ENCODE measurements at places on chromosomes 4 and X. TPM values are rescaled to one million over a fixed set of nuclear protein-coding genes. Genes with fewer than 3 reads are reported as not detected.
A peak's percentile ranks its signal among the peaks of the same experiment; 100 is the strongest.

DNA sequence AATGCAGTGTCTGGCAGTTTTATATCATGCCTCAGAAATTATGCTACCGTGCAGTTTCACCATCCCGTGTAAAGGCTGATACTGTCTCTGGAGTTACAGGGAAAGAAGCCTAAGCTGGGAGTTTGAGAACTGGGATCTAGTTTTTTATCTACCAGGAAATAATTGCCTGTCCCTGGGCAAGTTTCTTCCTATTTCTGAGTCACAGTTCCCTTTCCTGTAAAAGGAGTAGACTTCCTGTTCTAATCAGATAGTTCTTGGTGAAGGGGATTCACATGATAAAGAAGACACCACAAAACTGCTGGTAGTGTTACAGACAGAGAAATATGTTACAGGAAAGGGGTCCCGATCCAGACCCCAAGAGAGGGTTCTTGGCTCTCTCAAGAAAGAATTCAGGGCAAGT is 17.1 kb downstream of the HERC3 start:
- peak; percentile 68 for DNase-seq

Gene TMEM35A
- 0.07 TPM for polyA plus RNA-seq

- DNase-seq = no peak
These were observed 29.3 kb upstream of the ANXA10 start for GRCh38 chr4:168063031-168063430.

Gene SSX2
- polyA plus RNA-seq = not detected

Gene SMIM10L2A
- 0.03 TPM for polyA plus RNA-seq

Gene GPRASP2
- 2.9 TPM for polyA plus RNA-seq

DNA sequence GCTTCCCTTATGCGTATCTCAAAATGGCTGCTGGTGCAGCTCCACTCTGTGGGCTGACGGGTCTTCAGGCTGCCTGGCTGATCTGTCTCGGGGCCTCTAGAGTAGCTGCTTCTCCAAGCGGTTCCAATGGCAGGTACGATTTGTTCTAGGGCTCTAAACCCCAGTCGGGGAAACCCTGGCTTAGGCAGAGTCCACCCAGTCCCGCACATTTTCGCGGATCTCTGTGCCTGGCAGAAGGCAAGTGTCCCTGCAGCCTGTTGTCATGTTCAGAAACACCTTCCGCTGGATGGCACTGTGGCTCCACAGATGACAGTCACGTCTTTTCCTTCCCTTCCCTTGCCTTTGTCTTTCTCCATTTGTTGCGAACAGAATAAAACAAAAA is 54.4 kb downstream of the NBDY start:
- DNase-seq = no peak

- no peak for DNase-seq
These were observed 104.0 kb downstream of the NEUROG2 start for GRCh38 chr4:112411781-112412550.

- no peak for DNase-seq
These were observed 516.6 kb downstream of the PCDH18 start for GRCh38 chr4:137015426-137016409.

Gene GPRASP3
- polyA plus RNA-seq = 1.3 TPM

- DNase-seq = no peak
These were observed 96.9 kb upstream of the CASK start for GRCh38 chrX:42020225-42020624.

Gene SPARCL1
- not detected for polyA plus RNA-seq

GRCh38 chrX:121179972-121180371 is 132.6 kb downstream of the GLUD2 start:
- no peak for DNase-seq

GRCh38 chrX:120286733-120287512 is 24.3 kb downstream of the TMEM255A start:
- no peak for DNase-seq

DNA sequence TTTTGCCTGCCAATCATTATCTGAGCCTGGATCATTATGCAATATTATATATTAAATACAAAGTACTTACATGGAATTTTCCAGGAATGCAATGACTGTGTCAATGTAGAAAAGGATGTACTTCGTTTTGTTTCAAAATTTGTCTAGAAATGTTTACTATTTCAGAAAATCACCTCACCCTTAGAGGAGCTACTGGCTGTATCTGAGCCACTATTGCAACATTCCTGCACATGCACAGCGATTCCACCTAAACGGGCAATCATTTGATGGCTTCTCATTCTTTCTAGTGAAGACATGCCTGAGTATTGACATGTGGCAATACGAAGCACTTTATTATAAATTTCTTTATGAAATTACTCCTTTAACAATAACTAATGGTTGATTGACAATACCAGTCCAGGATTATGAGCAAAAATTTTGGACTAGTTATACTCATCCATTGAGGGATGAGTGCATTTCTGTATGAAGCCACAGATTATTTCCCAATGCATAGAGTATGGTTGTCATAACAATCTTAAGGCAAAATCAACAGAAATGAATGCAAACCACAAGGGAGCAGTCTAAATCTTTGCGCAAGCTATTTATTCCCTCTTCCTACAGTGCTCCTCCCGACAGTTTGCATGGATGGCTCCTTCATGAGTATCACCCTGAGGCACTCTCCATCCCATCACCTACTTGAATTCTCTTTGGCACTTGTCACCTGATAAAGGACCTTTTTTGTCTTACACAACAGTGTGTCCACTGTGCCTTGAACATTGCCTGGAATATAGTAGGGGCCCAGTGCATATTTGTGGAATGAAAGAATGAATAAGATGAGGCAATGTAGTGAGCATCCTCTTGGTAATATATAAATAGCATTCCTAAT is 35.8 kb upstream of the MMAA start:
- DNase-seq = no peak

- no peak for DNase-seq
These were observed 639.9 kb downstream of the SPOCK3 start for GRCh38 chr4:166594326-166594946.

- no peak for DNase-seq
These were observed 11.0 kb upstream of the TNIP2 start for GRCh38 chr4:2767046-2767704.

- no peak for DNase-seq
These were observed 21.6 kb downstream of the JAKMIP1 start for GRCh38 chr4:6178757-6179156.

DNA sequence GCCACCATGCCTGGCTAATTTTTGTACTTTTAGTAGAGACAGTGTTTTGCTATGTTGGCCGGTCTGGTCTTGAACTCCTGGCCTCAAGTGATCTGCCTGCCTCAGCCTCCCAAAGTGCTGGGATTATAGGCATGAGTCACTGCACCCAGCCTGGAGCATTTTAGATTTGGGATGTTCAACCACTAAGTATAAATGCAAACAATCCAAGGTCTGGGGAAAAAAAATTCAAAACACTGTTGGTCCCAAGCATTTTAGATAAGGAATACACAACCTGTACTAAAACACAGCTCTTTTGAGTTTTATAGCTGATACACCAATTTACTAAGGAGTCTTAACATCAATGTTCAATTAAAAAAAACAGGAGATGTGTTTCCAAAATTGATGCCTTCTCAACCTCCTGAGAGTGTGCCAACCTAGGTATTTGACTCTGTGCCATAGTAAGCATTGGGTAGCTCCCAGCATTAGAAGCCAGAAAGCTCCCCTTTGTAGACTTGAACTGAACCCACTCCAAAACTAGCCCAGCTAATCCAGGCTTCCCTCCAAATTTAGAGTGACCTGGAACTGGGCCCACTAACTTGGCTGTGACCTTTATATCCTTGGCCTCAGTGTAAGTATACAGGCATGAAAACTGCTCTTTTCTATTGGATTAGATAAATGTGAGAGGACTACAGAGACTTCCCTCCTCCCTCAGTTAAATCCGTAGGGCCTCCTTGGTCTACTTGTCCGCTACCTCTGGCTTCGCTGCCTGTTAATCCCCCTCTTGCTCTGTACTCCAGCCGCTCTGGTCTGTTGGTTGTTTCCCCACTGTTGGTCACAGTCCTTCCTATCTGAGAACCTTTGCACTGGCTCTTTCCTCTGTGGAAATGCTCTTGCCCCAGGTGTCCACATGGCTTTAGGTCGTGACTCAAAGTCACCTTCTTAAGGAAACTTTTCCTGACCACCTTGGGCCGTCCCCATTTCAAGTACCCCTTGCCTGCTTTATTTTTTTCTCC is 77.6 kb downstream of the CCKAR start:
- no peak for DNase-seq

Gene CLNK
- polyA plus RNA-seq = not detected

All from foreskin keratinocyte (primary cell).